Right hindlimb (tissue), 1 donor: ENCODE measurements at places on chromosomes 2 and 18.

DNA sequence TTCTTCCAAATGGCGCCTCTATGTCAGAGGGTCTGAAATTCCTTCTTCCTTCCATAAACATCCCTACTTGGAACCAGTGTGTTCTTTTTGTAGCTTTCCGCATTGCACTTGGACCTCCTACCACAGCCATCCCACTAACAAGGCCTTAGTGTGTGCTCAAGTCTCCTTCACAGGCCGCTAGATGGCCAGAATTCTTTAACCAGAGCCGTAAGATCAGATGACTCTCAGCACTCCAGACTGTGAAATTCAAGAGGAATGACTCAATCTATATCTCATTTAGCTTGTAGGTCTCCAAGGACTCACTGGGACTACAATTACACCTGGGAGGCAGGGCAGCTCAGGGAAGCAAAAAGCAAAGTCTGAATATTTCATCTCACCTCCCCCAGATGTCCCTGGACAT lies 298.9 kb downstream of the EIPR1 start:
- DNase-seq = no peak

- DNase-seq = no peak
Observed at GRCh38 chr2:232522623-232523401, 2.6 kb downstream of the PRSS56 start.

DNA sequence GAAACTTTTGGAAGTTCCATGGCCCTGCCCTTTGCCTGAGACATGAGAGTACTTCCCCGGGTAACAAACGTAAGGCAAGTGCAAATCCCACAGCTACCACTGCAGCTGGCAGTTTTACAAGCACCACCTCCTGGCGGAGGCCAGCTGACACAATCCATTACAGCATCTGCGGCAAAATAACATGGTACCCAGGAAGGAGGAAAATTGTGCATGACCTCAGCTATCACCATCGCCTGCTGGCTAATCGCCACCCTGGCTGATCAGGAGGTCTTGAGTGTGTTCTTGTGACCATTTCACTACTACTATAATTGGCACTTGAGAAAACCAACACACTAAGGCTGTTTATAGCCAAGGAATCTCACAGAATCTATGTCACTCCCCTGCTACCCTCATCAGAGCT lies 71.7 kb upstream of the SERPINE2 start:
- no peak for DNase-seq

DNA sequence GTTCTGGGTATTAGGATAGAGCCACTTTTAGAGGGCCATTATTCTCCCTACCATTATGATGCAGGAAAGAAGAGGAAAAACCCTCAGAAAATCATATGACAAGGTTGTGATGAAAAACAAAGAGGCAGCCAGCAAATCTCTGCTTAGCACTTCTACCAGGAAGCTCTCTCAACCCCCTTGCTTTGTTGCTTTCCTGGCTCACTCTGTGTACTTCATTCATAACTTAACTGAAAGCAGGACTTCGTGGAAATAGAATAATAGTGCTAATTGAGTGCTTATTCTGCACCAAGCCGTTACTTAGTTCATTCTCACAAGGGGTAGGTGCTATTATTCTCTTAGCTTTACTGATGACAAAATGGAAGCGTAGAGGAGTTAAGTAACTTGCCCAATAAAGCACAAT lies 354.1 kb downstream of the HRH4 start:
- DNase-seq = no peak

- DNase-seq = no peak
Observed at GRCh38 chr2:119426801-119427395, 4.8 kb upstream of the TMEM37 start.
